ENCODE measurements at places on chromosomes 7 and 10.

DNA sequence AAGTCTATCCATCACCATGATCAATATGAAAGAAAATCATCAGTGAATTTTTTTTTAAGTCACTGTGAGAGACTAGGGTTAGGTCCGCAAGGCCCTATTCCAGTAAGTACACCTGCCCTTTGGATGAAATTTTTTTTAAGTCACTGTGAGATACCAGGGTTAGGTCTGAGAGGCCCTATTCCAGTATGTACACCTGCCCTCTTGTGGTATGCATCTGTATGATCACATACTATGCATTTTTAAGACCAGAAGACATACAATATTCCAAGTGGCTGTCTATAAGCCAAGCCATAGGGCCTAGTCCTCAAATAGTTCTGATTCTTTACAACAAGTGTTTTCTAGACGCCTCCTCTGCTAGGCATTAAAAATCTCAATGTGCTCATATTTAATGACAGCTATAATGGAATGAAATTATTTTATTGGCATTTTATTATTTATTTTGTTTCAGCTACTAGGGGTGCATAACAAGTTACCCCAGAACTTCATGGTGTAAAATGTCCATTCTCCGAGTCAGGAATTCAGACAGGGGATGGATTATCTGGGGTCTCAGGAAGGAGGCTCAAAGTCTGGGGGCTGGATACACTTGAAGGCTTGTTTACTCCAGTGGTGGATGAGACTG is 53.1 kb downstream of the TEX36 start:
- DNase-seq: no peak

DNA sequence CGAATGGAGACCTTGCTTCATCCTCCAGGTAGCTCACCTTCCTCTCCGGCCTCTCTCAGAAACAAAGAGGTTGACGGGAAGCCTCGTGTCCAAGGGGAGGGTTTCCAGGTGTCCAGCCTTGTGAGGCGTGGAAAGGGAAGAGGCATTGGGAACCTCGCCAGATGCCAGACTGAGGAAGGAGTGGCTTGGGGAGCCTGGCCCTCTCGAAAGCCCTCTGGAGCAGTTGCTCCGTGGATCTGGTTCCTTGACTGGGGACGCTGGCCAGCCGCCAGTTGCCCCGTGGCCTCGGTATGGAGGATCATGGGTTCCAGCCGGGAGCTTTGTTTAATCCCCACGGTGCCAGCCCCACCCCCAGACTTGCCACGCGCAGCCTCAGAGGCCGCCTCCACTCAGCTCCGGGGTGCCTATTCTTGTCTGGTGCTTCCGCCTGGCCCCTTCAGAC is 30.3 kb upstream of the SUN1 start:
- DNase-seq: no peak

DNA sequence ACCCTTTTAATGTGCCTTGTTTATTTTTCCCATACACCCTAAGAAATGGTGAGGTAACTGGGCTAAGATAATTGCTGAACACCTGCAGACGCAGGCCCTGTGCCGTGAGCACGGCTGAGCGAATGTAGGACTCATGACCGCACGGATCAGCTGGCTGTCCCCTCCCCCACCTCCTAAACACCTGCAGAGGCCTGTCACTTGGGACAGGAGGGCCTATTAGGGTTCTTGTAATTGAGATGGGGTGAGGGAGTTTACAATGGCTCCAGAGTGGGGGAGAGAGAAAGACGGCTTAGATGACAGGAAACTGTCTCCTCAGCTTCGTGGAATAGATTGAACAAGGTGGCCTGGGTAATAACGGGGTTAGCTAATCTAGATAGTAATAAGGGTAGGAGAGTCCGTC is 291.7 kb upstream of the HABP2 start:
- DNase-seq: no peak

- no peak for DNase-seq
Observed at GRCh38 chr7:143388491-143389101, 7.5 kb downstream of the ZYX start.
